IPS DF 19.7 (cell line): ENCODE measurements at places on chromosomes 11 and 22.
A peak's percentile ranks its signal among the peaks of the same experiment; 100 is the strongest.

GRCh38 chr11:2419638-2420501 lies 19.3 kb downstream of the TSSC4 start:
- DNase-seq: no peak

DNA sequence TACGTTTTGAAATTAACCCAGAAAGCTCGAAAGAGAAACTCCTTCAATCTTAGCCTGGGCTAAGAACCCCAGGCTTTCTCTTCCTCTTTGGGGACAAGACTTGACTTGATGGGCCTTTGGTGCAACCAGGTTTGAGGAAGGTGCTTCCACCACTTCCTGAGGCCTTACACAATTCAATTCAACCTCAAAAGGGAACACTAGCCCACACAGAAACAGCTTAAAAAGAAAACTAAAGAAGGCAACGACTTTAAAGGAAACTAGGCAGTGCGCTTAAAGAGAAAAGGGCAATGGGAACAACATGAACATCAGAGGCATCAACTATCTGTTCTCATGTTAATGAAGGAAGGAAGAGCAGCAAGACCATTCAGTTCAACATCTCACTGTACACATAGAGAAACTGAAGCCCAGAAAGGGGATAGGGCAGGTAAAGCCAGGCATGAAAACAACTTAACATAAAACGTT lies 24.8 kb downstream of the PAK1 start:
- no peak for DNase-seq

GRCh38 chr11:62542750-62543567 lies 3.6 kb downstream of the AHNAK start:
- no peak for DNase-seq

- DNase-seq: peak; percentile 3
Measured at GRCh38 chr22:25334162-25334490, 114.7 kb downstream of the CRYBB2 start.

DNA sequence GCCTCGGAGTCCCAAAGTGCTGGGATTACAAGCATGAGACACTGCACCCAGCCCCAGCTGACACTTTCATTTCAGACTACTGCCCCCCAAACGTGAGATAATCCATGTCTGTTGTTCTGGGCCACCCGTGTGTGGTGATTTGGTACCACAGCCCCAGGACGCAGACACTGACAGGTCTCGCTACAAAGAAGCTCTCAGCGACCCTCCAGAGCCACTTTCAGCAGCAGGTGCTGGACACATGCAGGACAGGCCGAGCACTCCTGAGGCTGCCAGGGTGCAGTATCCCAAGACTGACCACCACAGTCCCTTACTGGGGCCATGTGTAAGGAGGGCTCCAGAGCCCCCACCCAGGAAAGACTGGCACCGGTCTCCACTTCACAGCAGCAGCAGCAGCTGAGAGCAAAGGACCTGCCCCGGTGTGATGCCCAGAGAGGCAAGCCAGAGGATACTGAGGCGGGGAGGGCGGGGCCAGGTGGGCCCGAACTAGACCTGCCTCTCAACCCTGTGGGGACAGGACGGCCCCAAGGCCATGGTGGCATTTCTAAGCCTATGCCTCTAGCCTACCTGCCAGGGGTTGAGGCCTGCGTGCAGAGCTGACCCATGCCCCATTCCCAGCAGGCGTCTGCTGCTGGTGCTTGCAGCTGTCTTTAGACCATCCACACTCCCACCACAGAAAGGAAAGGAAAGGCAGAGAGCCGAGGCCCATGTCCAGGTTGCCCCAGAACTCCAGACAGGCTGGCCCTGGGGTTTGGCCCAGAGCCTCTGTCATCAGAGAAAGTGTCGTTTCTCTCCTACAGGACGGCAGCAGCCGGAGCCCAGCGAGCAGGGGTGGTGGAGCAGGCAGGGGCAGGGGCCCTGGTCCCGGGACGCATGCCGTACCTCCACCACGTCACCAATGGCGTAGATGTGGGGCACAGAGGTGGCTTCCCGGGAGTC lies 28.0 kb upstream of the GNB1L start:
- DNase-seq: no peak

- no peak for DNase-seq
Measured at GRCh38 chr11:15278128-15278527, 163.4 kb downstream of the INSC start.
